Activated CD4-positive, CD25-positive, alpha-beta regulatory T cell treated with anti-CD3 and anti-CD28 coated beads, Interleukin-2, amount 50 U/mL, for 16 hours (primary cell): ENCODE measurements at places on chromosomes 12 and 14.

GRCh38 chr14:36424478-36425102, 95.4 kb downstream of the NKX2-1 start:
- DNase-seq, result no peak

- DNase-seq, result no peak
Measured at GRCh38 chr14:59321626-59321949, 133.1 kb downstream of the DAAM1 start.

- no peak for DNase-seq
Measured at GRCh38 chr14:87573591-87573990, 419.4 kb downstream of the GALC start.

- no peak for DNase-seq
Measured at GRCh38 chr14:22314183-22314820, 274.7 kb downstream of the DAD1 start.

GRCh38 chr12:15458008-15458407, 135.7 kb downstream of the PTPRO start:
- no peak for DNase-seq

GRCh38 chr12:70383484-70383883, 17.4 kb downstream of the KCNMB4 start:
- DNase-seq, result no peak

GRCh38 chr12:122517877-122518276, 8.9 kb downstream of the RSRC2 start:
- no peak for DNase-seq

GRCh38 chr12:34021071-34021470, 1.2 kb upstream of the ALG10 start:
- DNase-seq, result no peak

DNA sequence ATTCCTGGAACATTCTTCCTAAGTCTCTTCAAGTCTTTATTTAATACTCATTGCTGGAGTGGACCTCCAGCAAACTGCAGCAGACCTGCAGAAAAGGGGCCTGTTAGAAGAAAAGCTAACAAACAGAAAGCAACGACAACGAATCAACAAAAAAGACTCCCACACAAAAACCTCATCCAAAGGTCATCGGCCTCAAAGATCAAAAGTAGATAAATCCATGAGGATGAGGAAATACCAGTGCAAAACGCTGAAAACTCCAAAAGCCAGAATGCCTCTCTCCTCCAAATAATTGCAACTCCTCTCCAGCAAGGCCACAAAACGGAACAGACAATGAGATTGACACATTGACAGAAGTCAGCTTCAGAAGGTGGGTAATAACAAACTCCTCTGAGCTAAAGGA, 472.2 kb downstream of the C12orf50 start:
- DNase-seq, result no peak

DNA sequence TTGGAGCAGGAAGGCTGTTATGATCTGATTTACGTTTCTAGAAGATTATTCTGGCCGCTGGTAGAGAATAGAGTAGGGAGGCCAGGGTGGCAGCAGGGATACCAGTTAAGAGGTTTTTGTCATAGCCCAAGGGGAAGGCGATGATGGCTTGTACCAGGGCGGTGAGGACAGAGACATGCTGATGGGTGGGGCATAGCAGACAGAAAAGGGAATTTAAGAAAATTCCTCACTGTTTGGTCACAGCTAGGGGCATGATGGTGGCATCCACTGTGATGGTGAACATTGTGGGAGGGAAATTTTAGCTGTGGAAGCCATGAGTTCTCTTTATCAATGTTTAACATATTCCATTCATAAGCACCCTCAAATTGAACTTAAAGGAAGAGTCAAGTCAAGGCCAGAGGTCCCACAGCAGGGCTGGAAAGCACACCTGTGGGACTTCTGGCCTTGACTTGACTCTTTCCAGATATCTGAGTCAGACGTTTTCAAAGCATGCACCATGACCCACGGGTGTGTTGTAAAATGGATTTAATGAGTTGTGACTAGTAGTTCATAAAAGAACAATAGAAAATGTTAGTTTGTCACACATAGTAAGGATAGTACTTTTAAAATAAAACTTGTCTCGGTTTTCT, 134.6 kb downstream of the CHST11 start:
- DNase-seq, result no peak

GRCh38 chr12:80420075-80420474, 24.0 kb upstream of the PTPRQ start:
- DNase-seq, result no peak

DNA sequence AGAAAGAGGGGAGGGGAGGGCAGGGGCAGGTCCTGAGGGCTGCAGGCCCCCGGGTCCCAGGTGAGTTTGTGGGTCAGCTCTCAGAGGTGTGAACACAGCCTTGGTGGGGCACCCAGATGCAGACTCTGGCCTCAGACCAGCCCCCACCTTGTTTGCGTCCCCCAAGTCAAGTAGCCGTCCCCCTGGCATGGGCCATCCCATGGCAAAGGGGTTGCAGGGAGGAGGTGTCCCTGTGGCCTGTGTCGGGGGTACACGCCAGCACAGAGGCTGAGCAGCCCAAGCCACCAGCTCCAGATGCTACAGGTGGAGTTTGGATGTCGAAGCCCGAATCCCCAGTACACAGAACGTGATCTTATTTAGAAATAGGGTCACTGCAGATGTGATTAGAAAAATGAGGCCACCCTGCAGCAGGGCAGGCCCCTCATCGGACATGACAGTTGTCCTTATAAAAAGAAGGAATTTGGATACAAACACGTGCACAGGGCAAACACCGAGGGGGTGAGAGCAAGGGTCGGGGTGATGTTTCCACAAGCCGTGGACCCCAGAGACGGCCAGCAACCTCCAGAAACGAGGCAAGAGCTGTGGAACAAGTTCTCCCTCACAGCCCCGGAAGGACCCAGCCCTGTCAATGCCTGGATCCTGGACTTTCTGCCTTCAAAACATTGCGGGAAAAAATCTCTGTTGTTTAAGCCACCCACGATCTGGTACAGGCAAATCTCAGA, 141.2 kb upstream of the C14orf180 start:
- no peak for DNase-seq

DNA sequence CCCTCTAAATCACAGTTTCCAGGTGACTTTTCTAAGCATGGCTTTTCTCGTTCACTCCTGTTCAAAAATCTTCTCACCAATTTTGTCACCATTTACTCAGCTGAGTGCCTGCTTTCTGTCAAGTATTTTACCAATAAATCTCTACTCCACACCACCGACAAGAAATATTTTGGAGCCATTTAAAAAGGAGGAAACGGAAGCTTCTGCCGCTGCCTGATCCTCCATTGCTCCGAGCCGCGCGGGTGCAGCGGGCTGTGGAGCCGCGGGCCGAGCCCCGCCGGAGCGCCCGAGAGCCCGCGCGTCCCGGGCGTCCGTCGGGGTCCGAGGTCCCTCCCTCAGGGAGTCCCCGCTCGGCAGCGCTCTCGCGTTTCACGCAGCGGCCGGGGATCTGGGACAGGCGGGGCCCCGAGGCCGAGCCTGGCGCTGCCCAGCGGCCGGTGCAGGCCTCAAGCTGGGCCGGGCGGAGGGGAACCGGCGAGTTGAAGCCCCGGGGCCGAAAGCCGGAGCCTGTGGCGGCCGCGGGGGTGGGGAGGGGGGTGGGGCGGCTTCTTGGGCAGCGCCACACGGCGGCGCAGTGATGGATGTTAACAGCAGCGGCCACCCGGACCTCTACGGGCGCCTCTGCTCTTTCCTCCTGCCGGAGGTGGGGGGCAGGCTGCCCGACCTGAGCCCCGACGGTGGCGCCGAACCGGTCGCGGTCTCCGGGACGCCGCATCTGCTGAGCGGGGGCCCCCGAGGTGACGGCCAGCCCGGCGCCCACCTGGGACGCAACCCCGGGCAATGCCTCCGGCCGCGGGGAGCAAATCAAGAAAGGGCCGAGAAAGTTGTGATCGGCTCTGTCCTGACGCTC, 1.1 kb upstream of the HEBP1 start:
- DNase-seq, result no peak

- no peak for DNase-seq
Measured at GRCh38 chr12:125185740-125186470, 120.7 kb downstream of the AACS start.

DNA sequence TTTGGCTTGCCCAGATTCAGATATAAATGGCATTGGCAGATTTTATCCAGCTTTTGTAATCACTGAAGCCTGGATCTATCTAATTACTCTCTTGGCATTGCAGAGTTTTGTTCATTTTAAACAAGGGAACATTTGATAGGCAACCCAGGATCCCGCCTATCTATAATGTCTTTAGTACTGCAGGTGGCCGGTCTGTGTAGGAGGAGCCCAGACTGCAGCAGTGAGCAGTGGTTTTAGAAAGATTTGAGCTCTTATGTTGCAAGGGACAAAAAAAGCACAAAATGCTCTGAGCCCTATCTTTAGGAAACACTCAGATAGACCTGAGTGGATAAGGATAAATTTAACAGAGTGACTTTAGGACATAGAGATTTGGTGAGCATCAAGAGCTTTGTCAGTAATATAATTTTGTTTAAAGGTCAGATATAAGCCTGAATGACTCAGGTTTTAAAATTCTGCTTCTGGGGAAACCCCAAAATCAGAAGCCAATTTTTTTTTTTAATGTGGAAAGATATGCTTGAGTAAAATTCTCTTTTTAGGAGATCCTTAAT, 165.5 kb downstream of the SLC5A8 start:
- DNase-seq, result no peak

DNA sequence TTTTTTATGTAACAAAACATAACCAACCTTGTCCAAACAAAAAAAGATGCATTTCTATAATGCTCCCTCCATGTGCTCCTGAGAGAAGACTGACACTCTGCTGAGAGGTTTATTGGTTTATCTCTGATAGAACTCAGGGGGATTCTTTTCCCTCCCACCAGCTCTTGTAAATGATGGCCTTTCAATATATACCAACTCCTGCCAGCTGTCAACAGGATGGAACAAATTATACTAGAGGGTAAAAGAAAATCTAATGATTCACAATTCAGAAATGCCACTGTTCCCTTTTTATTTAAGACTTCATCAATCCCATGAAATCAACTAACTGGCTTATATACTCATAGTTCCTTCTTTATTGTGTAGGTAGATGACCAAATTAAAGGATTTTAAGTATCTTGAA, 25.4 kb downstream of the PSMC1 start:
- DNase-seq, result no peak

DNA sequence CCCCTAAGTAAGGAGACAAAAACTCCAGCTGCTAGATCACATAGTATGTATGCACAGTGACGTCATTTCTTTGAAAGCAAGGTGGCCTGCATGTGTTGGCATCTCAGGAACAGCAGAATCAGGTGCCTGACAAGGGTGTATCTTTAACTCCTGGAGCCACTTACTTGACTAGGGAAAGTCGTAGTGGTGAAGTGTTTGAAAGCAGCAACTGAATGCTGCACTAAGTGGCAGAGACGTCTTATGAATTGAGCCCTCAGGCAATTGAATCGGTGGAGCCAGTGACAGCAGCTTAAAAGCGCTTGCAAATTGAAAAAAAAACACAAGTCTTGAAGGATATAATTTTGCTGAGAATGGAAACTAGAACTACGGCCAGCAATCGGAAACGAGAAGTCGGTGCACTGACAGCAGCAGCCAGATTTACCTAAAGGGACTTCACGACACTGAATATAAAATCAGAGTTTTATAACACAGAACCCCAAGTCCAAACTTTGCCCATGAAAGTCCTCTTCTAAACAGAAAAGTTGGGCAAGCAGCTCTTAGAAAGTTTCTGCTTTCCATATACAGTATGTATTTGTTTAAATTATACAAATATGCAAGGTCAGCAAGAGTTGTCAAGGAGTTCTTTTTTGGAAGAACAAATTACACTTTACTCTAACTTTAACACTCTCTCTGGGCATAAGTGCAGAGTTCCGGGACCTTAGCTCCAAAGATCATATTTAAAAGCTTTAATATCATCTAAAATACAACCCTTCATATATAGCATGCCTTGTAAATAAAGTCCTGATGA, 1.1 kb downstream of the IGF1 start:
- no peak for DNase-seq

DNA sequence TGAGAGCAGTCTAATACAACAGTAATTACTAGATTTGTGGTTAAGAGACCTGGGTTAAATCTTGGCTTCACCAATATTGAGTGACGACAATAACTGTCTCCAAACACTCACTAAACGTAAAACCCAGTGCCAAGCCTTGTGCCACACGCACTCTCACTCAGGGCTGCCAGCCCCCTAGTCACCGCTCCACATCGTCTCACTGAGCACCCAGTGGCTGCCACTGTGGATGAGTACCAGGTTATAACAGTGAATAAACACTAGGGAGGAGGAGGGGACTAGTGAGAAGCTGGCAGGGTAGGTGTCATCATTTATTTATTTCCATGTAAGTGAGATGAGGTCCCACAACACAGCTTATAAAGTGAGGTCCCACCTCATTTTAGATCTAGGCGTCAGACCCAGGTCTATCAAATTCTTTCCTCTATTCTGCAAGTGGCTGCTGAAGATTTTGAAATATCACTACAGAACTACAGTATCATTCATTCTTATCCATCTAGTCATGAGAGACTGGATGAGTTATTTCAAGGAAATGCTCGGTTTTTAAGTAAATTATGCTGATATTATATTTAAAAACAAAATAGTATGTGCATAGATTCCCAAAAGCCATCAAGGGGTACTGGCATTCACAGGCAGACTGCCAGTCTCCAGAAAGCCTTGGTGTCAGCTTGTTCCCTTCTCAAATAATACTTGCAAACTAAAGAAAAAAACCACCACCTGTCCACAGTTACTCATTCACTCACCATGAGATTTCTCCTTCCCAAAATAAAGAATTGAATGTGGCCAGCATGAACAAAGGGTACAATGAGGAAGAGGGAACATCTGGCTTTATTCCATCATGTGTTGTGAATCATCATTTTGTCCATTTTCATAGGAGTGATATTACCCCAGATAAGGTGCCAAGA, 84.0 kb downstream of the PTPN21 start:
- no peak for DNase-seq

GRCh38 chr14:92225731-92226130, 97.2 kb upstream of the SLC24A4 start:
- no peak for DNase-seq

DNA sequence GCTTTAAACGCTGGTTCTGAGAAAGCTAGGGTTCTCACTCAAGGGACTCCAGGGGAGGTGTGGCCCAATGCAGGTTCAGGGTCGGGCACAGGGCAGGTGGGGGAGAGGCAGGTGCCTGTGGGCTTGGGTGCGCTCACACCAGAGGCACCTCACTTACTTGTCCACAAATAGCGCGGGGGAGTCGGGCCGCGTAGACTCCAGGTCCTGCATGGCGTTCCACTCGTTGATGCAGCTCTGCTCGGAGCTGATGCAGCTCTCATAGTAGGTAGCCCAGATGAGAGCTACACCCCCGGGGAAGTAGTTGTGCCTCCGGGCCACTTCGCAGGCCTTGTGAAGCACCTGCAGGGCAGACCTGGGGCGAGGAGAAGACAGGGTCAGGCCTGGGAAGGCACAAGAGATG, 49.9 kb downstream of the SSH1 start:
- DNase-seq, result no peak

- DNase-seq, result no peak
Measured at GRCh38 chr12:56255671-56256070, 2.5 kb downstream of the ANKRD52 start.
